ENCODE measurements at places on chromosomes 3 and 15. TPM values are rescaled to one million over a fixed set of nuclear protein-coding genes. Genes with fewer than 3 reads are reported as not detected.

The RTP4 gene
- 0.98 TPM for total RNA-seq

The LRRK1 gene
- total RNA-seq: 0.74 TPM

DNA sequence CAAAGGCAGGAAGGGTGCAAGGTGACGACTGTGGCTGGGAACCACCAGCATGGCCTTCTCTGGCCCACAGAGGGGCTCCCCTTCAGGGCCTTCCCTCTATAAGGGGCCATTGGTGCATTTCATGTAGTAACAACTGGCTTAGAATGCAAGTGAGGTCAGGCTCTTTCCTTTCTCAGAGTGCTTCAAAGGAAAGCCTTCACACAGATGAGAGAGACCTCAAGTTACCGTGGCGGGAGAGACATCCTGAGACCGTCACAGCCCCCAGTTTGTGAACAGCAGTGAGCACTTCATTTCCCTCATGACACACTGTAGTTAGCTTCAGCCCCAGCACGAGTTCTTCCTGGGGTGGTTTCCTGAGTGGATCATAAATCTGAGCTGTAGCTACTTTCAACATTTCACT, 96.6 kb upstream of the LIMD1 start:
- no peak for ATAC-seq

- ATAC-seq: no peak
Measured at GRCh38 chr3:131387796-131388489, 6.4 kb downstream of the NUDT16 start.

GRCh38 chr15:58840048-58840447, 68.9 kb downstream of the MINDY2 start:
- no peak for ATAC-seq

GRCh38 chr15:83283813-83284558, 478 bp downstream of the BNC1 start:
- ATAC-seq: no peak

DNA sequence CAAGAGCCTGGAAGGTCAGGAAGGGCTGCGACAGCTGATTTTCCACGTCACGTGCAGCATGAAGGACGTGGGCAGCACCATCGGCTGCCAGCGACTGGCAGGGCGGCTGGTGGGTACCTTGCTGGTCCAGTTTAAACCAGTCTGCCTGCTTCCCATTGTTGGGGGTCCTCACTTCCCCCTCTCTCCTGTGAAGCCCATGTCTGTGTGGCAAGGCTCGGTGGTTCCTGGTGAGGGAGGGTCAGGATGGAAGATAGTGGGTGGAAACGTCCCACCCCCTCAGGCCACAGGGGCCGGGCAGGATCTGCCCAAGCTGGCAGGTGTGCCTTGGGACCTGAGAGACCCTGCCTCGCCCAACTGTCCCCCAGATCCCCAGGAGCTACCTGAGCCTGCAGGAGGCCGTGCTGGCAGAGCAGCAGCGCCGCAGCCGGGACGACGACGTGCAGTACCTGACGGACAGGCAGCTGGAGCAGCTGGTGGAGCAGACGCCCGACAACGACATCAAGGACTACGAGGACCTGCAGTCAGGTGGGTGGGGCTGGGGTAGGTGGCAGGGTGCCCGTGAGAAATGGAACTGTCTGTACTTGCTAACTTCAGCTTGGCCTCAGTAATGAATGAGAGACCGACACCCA, 108.2 kb downstream of the LRRK1 start:
- ATAC-seq: no peak

- no peak for ATAC-seq
Measured at GRCh38 chr3:146058241-146058640, 102.7 kb downstream of the PLOD2 start.

DNA sequence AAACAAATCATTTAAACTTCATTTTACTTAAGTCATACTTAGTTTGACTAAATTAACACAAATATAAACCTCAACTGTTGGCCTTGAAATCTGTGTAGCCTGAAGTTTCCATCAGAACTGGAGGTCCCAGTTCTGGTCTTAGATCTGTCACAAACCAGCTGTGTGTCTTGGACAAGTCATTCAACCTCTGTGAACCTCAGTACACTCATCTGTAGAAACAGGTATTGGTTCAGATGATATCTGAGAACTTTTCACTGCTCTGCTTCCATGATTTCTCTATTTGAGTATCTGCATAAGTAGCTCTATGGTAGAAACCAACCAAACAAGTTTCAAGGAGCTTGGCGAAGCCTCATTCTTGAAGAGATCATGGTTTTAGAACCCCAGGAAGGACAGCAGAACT, 60.4 kb upstream of the SLC2A2 start:
- peak; percentile 7 for ATAC-seq

DNA sequence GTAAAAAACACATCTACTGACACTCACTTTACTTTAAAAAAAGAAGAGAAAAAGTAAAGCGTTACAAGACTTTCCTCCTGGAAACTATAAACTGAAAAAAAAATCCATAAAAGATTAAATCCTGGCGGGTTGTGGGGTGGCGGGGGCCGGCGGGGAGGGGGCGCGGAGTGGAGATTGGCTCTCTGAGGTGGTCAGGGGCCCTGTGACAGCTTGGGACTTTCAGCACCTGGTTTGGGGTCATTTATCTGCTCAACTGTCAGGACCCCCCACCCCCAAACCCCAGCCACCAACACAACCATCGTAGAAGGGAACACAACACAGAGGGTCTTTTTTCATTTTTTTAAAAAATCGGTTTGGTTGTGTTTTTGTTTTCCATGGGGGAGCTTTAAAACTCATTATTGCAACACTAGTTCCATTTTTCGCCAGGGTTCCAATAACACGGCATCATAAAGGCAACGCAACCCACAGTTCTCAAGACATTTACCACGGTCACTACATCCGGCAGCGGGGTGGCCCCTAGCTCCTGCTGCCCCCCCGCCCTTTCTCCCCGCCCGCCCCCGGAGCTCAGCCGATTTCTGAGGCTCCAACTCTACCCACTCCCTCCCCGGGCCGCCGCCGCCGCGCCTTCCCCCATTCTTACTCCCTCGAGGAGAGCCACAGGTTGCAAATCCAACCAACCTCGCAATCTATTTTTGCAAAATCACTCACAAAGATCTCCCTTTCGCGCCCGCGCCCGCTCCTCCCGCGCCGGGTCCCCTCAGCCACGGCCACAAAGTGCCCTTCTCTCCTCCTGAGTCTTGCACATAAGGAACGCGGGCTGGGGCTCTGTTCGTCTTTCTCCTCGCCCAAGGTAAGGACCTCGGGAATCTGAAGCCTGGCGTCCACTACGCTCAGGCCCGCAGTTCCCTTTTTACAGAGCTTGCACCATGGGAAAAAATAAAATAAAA, 1.8 kb downstream of the BCL6 start:
- peak; percentile 2 for ATAC-seq

DNA sequence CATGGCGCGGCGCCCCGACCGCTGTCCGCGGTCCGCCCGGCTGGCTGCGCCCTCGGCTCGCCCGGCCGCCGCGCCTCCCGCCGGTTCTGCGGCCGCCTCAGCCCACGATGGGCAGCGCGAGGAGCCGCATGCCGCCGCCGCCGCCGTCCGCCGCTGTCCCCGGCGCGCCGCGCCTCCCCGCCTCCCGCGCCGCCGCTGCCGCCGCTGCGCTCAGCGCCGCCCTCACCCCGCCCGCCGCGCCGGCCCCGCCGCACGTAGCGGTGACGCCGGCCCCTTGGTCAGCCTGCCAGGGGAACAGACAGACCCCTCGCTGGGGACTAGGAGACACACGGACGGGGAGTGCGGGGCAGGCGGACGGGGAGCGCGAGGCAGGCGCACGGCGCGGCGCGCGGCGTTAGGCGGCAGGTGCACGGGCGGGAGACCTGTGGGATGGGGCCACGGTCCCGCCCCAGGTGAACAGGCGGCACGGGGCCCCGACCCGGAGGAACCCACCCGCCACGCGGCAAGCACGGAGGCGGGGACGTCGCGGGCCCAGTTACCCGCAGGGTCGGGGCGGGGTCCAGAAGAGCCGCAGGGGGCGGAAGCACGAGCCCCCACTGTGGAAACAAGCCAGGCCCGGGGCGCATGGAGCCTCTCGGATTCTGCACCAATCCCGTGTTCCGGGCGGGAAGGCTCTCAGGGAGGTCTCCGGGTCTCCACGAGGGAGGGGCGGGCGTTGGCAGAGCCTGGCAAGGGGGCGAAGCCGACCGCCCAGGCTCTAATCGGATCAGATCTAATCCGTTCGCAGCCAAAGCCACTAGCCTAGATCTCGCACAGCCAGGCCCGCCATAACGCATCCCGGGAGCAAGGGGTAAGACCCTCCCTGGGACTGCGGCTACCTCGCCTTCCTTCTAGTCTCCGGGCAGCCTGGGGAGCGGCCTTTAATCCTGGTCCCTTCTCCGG, at the start of gene CSPG5:
TSS of gene CSPG5 (minus strand) at position 175 of the 942 bp plus-strand sequence. CDS start at position 3, 172 bp downstream.
- peak; percentile 61 for ATAC-seq

DNA sequence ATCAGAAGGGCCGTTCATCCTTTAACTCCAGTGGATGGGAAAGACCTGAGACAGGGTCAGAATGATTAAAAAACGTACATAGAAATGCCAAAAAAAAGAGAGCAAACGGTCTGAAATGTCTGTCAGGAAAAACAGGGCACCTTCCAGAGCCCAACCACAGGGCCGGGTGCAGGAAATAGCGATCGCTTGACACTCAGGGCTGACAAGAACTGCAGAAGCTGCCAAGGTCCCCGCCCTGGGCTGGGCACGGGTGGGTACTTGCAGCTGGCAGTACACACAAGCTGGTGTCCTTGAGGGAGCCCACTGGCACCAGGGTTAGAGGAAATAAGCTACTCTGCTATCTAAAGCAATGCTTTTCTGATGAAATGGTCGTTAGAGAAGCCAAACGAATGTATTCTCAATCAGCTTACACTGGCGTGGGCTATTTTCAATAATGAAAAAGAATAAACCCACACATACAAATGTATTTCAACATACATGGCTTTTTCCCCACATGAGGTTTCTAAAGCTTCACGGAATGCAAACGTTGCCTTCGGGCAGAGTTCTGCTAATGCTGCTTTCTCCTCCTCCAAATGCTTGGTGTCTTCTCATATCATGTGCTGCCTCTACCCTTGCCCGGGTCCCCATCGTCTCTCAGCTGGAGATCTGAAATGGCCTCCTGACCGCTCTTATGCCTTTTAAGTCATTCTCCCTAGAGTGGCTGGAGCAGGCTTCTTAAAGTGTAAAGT, 15.6 kb downstream of the FRMD4B start:
- ATAC-seq: no peak

DNA sequence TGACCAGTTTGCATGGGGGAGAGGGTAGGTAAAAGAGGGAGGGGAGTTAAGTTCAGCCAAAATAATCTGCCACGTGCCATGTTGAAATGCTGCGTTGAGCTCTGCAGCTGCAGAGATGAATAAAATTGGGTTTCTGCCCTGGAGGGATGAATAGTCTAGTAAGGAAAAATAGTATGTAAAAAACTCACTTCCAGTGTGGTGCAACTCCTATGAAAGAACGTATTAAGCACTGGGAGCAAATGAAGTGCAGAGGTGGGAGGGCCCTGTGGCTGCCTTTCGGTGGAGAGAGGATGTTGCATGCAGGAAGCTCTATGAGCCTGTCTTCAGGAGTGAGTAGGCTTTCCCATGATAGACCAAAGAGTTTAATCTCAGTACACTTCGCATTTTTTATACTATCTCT, 8.6 kb downstream of the CEP63 start:
- no peak for ATAC-seq

DNA sequence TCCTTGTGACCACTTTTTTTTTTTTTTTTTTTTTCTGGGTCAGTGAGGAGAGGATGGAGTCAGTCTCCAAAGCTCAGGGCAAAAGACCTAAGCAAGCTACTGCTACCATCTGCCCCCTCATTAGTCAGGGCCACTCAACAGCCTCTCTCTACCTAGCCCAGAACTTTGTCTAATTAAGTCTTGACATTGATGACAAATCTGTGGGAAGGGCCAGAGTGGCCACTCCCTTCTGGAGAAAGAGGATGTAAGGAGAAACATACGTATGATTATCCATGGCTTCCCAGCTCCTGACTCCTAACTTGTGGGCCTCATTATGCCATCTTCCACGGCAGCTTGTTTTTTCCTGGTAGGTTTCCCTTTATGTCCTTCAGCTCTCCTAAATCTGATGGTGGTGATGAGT, 37.9 kb downstream of the NR1I2 start:
- ATAC-seq: no peak

GRCh38 chr15:65204236-65204930, 6.9 kb downstream of the CILP start:
- ATAC-seq: no peak

GRCh38 chr3:71973274-71974030, 188.5 kb upstream of the PROK2 start:
- ATAC-seq: no peak

DNA sequence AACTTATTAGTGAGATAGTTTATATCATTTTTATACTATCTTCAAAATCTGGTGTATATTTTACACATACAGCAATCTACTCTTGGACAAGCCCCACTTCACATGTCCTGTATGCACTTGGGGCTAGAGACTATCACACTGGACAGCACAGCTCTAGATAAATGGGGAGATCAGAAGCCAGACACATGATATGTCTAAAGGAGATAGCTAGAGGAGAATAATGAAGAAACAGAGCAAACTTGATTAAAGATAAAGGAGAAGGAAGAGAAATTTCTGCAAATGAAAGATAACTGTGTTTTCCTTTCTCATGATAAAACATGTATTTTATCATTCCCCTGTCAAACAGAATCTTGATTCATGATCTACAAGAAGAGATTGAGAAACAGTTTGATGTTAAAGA, 13.0 kb downstream of the CPA3 start:
- ATAC-seq: no peak

GRCh38 chr3:65551945-65552344, 486.8 kb downstream of the MAGI1 start:
- no peak for ATAC-seq

DNA sequence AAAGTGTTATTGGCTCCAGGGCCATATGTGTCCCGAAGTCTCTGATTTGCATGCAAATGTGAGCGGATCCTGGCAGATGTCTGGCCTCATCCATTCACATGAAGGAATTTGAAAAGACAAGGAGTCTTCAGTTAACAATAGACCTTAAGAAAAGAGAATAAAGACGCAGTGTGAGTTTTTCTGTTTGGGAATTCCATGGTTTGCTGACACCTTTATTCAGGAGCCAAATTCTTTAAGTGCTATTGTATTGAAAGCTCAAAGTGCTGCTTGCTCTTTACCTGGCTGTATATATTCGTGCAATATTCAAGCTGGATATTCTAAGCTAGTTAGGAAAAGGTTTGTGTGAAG, 2.2 kb downstream of the LRRN1 start:
- ATAC-seq: no peak

GRCh38 chr15:95875121-95875643, 455.3 kb upstream of the NR2F2 start:
- ATAC-seq: no peak

DNA sequence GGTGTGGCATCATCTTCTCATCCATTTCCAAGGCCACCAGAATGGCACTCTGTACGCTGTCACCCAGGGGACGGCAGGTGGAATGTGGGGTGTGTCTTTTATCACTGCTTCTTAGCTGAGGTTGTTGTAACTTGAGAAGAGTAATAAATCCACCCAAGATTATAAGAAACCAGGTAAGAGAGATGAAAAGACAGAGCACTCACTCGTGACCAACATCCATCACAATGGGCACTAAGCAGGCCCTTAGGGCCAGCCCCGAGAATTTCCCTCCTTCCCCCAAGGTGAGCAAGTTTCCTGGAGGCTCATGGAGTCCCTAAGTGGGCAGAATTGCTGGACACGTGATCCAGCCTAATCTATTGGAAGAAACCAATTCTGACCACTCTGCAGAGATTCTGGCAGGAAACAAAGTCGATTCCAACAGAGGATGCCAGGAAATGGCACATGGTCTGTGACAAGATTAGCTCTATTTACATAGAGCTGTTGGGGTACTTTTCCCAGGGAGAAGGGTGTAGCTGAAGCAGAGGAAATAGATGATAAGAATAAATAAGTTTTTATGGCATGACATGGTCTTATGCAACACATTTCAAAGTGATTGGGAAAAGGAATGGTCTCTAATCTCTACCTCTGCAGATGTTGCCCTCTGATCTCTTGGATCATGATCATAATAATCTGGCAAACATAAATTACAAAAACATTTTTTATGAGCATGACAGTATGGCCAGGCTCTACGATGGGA, 22.5 kb downstream of the SLC6A20 start:
- no peak for ATAC-seq

Data from activated T-helper 17 cell treated with anti-CD3 and anti-CD28 coated beads, Interleukin-2, amount 50 U/mL, for 72 hours (primary cell).